ENCODE measurements at places on chromosomes 2 and 18.

GRCh38 chr2:3174626-3175567 is 202.7 kb downstream of the EIPR1 start:
- DNase-seq: no peak

DNA sequence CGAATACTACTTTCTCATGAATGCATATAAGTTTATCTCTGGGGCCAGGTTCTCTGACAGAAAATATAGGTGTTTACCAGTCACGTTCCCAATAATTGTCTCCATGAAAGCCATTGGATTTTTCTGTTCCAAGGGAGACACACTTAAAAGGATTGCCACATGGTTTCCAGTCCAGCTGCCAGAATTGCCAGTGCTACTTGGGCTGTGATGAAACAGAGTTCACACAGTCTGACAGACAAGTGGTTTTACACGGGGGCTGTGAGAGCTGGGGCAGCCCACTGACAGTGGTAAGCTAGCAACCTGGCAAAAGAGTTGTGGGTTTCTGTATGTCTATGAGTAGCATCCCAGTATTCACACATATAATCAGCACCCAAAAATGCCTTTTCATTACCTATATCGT is 27.7 kb upstream of the ATRAID start:
- no peak for DNase-seq

DNA sequence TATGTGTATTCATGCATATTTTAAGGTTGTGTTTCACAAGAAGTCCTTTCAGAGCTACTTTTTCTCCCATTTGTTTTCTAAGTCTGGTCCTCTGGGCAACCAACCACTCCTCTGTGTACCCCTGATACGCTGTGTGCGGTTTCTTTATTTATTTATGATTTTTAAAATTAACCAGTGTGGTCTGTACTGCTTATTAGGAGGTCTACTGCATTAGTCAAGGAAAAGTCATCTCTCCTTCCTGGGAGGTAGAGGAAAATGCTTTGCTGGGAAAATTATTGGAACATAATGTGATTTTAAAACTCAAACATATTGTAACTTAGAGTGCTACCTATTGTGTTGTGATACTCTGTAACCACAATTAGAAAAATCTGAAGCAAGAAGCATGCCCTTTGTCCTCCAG is 1404.3 kb downstream of the SUCLG1 start:
- DNase-seq: no peak

- peak; percentile 40 for DNase-seq
Measured at GRCh38 chr2:105328281-105329196, 996 bp downstream of the TGFBRAP1 start.

GRCh38 chr2:6454286-6454990 is 411.3 kb downstream of the CMPK2 start:
- DNase-seq: no peak

GRCh38 chr2:88770016-88770415 is 78.5 kb downstream of the RPIA start:
- no peak for DNase-seq

DNA sequence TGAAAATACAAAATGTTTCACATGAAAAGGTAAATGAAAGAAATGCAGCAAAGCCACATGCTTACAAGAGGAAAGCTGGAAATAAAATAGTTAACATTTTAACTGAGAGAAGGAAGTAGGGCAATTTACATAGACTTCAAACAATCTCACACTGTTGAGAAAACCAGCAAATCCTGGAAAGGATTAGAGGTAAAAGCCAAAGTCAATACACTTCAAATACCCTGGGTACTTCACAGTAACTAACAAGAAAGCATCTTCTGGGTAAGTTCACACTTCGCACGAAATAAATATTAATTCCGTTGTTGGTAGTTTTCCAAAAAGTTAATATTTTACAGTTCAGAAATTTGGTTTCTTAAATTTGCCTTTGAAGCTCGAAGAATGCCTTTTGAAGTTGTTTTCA is 3.5 kb upstream of the ERICH2 start:
- DNase-seq: no peak

GRCh38 chr2:119449521-119449920 is 17.9 kb downstream of the TMEM37 start:
- no peak for DNase-seq

GRCh38 chr18:8519102-8519501 is 90.1 kb upstream of the RAB12 start:
- DNase-seq: no peak

DNA sequence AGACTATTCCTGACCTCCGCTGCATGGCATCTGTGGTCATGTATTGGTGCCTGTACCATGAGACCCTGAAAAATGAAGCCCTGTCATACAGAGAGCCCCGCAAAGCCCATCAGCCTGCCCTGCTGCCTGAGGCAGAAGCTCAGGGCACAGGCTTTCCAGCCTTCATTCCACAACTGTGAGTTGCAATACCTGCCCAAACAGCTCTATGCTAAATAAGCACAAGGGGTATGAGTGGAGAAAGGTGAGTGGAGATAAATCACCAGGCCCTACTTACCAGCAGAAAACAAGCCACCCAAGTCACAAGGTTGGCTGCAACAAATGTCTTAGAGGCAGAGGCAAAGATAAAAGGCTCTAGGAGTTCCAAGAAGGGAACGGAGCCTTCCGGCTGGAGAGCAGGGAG is 277.4 kb downstream of the TNS1 start:
- no peak for DNase-seq

DNA sequence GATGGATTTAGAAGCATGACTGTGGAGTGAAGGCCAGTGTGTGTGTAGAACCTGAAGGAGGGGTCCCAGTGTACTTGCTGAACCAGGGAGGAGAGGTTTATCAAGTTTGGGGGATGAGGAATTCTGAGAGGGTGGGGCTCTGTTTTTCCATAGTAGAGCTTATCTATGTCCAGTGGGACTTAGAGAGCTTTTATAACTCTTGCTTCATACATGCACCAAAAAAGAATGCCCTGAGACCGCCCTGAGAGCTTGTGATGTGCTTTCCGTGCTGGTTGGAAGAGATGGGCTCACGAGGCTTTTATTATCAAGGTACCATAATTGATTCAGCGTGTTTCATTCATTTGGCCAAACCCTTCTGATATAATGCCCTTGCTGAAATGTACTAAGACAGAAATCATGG is 100.2 kb downstream of the MTCL1 start:
- DNase-seq: no peak

- DNase-seq: no peak
Measured at GRCh38 chr2:112754564-112754963, 9.8 kb downstream of the CKAP2L start.

DNA sequence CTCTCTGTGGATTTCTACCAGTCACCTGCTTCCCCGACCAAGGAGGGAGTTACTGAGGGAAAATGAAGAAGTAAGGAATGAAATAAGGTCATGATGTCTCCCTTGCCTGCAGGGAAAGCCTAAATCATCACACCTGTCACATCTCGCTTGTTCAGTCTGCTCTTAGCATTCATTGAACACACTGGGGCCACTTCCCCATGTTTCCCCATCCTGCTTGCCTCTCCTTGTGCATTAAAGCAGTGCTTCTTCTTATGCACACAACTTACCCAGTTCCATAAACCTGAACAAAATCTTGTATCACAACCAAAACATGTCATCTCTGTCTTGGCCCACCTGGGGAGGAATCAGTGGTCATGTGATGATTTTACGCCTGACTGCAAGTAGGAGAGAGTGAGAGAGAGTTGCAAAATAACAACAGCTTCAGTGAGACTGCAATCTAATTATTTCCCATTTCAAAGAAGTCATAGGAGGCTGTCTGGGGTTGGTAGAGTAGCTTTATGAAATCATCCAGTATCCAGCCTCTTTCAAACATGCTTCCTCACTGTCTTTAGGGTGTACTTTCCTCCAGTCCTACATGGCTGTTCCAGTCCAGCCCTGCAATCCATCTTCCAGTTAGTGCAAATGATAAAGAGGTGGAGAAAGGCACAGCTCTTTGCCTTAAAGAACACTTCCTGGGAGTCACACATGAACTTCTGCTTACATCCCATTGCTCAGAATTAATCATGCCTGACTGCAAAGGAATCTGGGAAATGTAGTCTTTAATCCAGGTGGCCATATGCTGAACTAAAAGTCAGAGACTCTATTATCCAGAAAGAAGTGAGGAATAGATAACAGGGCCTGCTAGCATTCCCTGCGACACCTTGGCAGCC is 220.1 kb downstream of the HAUS1 start:
- DNase-seq: peak; percentile 39

GRCh38 chr2:177489719-177490301 is 97.2 kb downstream of the AGPS start:
- DNase-seq: peak; percentile 16

DNA sequence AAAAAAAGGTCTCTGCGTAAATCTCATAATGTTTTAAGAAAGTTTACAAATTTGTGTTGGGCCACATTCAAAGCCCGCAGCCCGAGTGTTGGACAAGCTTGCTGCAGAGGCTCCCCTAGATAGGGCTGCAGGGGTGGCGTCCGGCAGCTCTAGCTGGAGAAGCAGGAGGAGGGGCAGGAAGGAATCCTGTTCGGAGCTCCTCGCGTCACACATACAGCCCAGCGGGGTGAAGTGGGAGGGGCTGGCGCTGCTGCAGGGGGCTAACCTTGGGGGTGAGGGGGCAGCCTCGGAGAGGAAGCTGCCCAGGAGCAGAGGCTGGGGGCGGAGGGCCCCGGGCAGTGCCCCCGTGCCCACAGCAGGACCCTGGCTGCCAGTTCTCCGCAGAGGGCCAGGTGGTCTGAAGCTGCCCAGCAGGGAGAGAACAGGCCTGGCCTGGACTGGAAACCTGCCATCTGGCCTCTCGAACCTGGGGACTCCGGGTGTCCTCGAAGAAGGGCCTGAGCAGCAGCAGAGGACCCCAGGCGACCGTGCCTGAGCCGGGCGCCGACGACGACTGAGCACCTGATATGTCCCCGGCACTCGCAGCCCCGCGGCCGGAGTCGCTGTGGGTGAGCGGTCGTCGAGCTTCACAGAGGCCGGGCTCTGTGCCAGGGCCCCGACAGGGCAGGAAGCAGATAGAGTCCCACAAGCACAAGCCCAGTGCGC is 2.6 kb upstream of the GPR35 start:
- DNase-seq: peak; percentile 25

GRCh38 chr2:164044622-164045021 is 308.8 kb upstream of the FIGN start:
- no peak for DNase-seq

DNA sequence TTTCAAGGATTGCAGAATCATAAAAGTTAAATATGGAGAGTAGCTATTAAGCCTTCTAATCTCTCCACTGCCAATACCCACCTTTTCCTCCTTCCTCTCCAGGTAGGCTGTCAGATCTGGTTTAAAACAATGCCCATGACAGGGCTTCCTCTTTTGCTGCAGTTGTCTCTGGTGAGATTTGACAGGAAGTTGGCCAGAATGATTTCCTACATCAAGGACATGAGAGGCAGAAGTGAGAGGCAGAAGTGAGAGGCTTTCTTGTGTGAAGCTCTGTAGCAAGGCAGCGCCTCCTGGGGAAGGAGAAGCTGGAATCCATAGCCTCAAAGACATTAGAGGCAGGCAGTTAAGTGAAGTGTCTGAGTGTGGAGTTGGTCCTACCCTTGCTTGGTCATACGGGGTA is 385.7 kb downstream of the HRH4 start:
- DNase-seq: no peak

GRCh38 chr2:22582107-22582506 is 802.9 kb upstream of the KLHL29 start:
- no peak for DNase-seq

DNA sequence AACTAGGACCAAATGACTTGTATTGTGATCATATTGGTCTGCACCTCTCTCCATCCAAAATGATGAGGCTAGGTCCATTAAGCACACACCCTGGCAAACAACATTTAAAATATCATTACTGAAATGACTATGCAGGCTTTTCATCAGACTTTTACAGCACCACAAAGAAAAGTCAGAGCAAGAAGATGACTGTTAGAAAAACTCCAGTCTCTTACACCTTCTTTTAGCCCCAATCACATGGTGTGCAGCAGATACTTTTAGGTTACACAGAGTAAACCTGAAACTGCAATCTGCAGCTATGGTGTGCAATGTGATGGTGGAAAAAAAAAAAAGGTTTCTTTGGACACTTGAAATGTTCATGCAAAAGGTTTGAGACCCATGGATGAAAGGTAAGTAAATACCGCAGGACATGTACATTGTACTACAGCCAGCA is 5.4 kb upstream of the POLI start:
- no peak for DNase-seq

GRCh38 chr2:27855476-27855875 is 34.7 kb downstream of the RBKS start:
- no peak for DNase-seq

DNA sequence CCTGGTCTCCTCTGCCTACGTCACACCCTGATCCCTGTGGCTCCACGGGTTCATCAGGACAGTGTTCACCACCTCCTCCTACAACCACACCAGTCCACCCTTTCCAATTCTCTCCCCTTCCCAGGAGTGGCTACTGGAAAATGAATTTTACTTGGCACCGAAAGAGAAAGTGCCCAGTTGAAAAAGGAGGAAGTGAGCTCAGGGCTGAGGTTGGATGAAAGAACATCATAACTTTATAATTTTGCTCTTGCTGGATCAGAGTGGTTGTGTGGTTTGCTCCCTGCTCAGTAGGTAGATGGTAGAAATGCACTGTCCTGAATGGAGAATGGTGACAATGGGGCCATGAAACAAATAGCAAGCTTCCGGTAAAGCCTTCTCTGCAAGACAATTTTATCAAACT is 140.3 kb upstream of the DDX18 start:
- DNase-seq: no peak

- DNase-seq: no peak
Measured at GRCh38 chr2:224903621-224904020, 138.6 kb downstream of the DOCK10 start.

DNA sequence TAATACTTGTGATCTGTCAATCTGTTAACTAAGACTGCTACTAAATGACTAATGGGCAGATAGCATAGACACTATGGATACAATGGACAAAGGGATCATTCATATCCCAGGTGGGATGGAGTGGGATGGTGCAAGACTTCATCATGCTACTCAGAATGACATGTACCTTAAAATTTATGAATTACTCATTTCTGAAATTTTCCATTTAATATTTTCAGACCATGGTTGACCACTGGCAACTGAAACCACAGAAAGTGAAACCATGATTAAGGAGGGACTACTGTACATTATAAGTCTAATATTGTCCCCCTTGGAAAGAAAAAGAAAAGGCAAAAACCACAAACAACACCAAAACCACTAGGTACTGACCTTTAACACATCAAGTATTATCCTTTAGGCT is 247.0 kb upstream of the SYT4 start:
- peak; percentile 6 for DNase-seq

DNA sequence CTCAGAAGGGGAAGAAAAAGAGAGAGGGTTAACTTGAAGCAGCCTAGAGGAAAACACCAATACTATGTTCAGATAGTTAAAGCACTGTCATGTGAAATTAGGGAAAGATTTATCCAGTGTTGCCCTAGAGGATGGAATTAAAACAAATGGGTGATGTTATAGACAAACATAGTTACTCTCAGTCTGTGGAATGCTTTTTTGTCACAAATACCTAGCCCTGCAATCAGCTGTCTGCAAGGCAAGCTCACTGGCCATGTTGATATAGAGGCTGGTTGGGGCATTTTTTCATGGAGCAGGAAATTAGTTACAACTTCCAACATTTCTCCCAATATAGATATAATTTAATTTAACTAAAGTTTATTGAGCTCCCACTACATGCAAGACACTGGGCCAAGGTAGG is 8.4 kb upstream of the RAB10 start:
- no peak for DNase-seq

GRCh38 chr18:58319719-58320118 is 275.7 kb downstream of the NEDD4L start:
- no peak for DNase-seq

All from urothelium cell line (cell line).